Hindlimb muscle (tissue), 1 donor: ENCODE measurements at places on chromosomes 1 and 21.
A peak's percentile ranks its signal among the peaks of the same experiment; 100 is the strongest.

GRCh38 chr21:44858791-44859190 lies 14.7 kb downstream of the PTTG1IP start:
- no peak for DNase-seq

GRCh38 chr1:119968601-119969000 lies 72.3 kb upstream of the ADAM30 start:
- DNase-seq = no peak

- no peak for DNase-seq
Measured at GRCh38 chr1:4308806-4309205, 345.6 kb upstream of the AJAP1 start.

DNA sequence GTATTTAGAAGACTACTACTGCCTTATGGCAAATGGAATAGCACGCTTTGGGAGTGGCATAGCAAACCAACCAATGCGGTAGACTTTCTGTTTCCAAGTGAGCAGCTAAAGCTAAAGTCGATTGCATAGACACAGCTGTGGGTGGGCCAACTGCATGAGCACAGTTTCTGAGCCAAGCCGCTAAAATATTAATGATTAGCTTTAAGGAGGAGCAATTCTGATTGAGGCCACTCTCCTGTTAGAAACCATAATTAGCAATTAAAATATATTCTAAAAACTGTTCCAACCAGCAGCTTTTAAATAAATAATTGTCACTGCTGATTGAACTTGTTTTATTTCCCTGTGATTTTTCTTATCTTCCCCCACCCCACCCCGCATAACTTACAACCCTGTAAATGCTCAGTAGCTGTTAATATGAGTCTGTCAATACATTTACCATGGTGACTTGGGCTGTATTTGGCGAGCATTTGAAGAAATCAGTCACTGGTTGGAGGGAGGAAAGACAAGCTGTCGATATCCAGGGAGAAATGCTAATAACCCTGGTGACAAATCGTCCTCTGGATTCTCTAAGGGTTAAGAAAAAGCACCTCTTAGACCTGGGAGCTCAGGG lies 32.2 kb downstream of the RNF220 start:
- DNase-seq = no peak

- peak; percentile 25 for DNase-seq
Measured at GRCh38 chr1:231070758-231071444, 30.8 kb upstream of the FAM89A start.

- no peak for DNase-seq
Measured at GRCh38 chr1:73029571-73029970, 747.2 kb upstream of the NEGR1 start.

DNA sequence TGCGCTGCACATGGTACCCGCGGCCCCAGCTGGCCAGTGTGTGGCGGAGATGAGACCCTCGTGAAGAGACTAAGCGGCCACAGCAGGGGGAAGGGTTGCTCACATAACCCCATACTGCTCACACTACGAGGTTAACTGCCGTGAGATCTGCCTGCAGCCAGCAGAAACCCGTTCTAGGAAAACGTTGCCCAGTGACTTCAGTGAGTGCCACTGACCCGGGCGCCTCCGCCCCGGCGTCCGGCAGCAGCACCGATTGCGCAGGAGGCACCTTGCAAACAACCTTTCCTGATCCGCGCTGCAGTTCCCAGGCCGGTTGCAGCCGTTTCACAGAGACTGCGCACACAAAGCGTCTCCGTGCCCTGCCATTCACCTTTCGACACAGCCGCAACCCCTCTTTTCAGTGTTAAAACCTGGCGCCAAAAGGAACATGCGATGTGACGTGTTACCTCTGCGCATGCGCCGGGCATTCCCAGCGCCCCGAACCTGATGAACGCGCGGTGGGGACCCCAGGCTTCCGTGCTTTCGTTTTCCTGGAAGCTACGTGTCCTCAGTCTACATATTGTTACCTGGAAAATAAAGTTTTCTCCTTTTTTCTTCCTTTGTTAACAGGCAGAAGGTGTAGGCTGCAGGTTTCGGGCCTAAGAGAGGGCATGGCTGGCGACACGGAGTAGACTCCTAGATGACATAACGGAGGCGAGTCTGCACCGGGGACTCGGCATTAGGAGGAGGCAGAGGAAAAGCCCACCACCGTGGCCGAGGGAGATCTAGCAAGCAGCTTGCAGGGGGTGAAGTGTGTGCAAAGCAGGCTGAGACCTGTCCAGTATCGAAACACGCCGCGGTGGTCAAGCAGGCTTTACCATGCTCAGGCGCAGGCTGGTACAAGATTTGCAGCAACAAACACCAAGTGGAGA lies 8.9 kb downstream of the VPS26C start:
- DNase-seq = peak; percentile 64

DNA sequence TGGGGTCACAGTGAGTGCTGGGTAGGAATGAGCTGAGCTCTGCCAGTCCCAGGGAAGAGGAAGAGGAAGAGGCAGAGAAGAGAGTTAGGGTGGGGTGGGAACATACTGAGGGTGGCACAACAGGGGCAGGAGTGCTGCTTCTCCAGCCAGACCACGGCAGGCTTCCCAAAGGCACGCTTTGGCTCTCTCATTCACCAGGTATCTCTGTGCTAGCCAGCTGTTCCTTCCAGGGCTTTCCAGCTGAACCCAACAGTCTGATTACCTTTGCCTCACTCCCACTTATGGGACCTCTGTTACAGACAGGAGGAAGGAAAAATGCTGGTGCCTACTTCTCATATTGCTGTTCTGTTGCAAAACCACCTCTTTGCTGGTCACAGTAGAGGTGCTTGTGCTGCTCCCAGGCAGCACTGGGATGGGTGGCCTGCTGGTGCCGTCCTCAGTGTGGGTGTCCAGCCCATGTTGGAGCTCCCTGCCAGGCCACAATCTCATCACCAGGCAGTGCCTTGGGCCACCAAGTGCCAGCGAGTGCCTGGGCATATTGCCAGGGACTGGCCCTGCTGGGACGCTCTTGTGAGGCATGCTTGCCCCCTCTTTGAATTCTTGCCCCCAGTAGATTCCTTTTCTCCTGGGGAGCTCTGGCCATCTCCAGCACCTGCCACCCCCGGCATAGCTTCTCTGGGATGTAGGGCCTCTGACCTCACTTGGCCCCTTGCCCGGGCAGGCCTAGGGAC lies 2.1 kb downstream of the ADORA1 start:
- DNase-seq = no peak

DNA sequence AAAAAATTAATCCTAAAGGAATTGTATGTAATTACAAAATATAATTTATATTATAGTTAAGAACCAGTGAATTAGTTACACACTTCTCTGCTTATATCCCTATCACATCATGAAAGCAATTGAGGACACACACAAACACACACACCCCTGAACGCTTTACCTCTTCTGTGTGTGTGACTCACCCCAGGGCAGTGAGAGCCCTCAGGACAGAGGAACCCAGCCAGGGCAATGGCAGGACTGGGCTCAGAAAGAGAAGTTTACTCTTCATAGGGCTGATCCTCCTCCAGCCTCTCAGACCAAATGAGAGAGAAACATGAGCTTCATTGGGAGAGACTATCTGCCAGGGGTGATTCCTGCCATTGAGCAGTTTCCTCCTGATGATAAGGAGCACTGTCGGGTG lies 38.1 kb downstream of the SLC44A3 start:
- no peak for DNase-seq

GRCh38 chr1:110668549-110668948 lies 6.2 kb downstream of the KCNA3 start:
- DNase-seq = no peak

GRCh38 chr1:121566346-121566745 lies 381.6 kb downstream of the SRGAP2C start:
- peak; percentile 14 for DNase-seq

DNA sequence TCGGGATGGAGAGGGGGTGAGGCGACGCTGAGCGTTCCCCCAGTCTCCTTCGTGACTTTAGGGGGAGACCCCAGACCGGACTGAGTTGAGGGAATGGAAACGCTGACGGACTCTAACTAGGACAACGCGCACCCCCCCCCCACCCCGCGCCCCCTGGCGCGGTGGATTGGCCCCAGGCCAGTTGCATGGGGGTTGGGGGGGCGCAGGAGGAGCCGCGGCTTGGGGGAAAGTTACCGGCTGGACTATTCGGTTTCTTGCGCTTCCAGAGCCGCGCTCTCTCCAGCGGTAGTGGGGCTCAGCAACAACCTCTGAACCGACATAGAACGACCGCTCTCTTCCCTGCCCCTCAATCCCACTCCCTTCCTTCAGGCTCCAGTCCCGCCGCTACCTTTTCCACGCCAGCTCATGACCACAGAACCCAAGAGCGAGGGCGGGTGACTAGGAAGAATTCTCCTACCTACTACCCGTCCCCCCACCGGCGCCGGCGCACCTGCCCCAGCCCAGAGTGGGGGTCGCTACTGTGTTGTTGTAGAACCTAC lies 694 bp downstream of the ZBTB7B start:
- peak; percentile 48 for DNase-seq

DNA sequence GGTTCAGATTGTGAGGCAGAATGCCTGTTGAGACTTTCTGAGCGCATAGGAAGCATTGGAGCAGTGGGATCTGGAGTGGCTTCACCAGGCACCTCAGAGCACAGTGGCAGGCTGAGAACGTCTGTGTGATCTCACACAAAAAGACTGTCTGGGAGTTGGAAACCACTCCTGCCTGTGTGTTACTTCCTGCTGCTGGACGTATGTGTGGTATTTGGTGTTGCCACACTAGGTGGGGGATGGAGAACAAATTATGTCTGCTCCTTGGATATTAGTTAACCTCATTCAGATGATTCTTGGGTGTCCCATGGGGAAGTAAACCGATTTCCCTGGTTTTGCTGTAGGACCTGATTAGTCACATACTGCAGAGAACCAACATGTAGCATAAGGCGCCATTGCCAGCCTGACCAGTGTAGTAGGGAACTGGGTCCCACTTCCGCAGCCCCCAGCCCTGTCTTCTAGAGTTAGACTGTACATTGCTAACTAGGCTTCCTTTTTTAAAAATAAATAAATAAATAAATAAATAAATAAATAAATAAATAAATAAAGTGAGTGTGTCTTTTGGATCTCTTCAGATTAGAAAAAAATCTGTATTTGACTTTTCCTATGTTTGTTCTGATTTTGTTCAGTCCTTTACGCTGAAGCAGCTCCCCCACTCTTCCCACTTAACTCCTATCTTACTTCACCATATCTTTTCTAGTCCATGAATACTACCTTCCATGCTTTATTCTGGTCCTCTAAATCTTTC lies 26.9 kb downstream of the UCK2 start:
- DNase-seq = no peak

- peak; percentile 21 for DNase-seq
Measured at GRCh38 chr1:8818325-8818775, 910 bp upstream of the RERE start.

DNA sequence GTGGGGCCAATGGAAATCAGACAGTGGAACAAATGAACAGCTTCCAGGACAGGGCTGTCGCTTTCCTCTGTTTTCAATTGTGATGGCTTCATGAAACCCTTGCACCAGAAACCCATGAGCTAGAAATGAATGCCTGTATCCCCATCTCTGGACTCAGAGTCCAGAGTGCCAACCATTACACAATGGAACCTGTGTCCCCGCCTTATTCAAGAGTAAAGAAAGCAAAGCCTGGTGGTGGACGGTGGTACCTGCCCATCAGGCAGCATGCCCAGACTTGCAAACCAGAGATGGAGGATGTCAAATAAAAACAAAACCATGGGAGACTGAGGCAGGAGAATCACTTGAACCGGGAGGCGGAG lies 4.4 kb upstream of the CAPN2 start:
- no peak for DNase-seq

- no peak for DNase-seq
Measured at GRCh38 chr21:31425138-31425537, 81.1 kb upstream of the TIAM1 start.

- no peak for DNase-seq
Measured at GRCh38 chr1:23521588-23521987, 9.4 kb downstream of the E2F2 start.

GRCh38 chr1:220565670-220566069 lies 37.7 kb downstream of the MARK1 start:
- DNase-seq = no peak

- no peak for DNase-seq
Measured at GRCh38 chr1:172851856-172852255, 193.0 kb downstream of the FASLG start.

DNA sequence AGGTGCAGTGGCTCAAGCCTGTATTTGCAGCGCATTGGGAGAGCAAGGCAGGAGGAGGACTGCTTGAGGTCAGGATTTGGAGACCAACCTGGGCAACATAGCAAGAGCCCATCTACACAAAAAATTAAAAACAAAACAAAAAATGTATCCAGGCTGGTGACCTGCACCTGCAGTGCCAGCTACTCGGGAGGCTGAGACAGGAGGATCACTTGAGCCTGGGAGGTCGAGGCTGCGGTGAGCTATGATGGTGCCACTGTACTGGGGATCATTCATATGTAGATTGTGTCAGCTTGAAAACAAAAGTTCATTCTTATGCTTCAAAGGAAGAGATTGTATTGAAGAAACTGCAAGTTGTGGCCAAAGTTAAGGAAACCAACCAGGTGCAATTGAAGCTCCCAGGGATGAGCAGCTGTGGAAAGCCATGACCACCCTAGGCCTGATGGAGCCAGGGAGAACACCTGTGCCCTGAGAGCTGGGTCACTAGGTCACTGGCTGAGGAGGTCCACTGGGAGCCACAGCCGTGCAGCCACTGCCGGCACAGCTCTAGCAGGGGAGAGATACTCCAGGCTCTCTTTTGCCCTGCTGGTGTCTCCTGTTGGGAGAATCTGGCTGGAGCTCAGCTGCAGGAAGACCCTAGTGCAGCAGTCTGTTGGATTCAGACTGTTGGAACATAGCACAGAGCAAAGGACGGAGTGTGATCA lies 13.3 kb upstream of the BRWD1 start:
- DNase-seq = no peak

DNA sequence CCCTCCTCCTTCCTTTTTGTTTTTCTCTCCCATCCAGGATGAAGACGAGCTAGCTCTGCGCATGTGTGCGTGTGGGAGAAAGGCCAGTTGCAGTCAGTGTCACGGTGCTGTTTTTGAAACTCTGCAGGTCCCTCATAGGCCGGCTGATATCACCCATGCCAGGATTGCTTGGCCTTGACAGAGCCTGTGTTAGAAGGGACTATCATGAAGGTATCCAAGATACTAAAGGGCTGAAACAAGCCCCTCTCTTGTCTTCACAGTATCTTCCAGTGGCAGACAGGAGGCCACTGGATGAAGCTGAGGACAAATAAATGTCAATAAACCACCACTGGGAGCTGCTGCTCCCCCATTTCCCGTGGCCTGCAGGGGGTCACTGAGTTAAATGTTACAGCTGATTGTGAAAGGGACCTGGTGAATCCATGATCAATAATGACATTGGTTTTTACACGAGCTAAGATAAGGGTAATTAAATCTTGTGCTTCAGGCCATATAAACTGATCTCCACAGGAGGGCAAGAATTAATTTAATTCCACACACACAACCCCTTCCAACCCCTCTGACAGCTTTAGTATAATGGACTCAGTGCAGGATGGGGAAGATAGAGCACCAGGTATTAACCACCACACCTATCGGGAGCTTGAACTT lies 64.6 kb upstream of the TARBP1 start:
- no peak for DNase-seq

- DNase-seq = no peak
Measured at GRCh38 chr1:195580988-195581387, 1027.3 kb downstream of the KCNT2 start.

DNA sequence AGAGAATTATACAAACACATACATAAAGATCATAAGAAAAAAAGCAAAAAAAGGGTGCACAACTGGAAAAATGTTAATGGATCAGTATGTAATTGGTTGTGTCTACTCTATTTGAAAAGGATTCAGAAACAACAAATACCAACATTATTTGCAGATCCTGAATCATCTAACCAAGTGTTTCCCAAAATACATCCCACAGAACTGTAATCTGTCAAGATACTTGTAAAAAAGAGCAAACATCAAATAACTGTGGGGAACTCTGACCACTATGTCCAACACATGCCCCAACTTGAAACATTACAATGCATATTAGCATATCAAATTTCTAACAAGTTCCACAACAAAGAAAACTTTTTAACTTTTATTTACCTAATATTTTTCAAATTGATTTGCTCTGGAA lies 22.6 kb downstream of the ANKRD13C start:
- no peak for DNase-seq
